CD4-positive, CD25-positive, alpha-beta regulatory T cell (primary cell): ENCODE measurements at places on chromosomes 12 and 14.

DNA sequence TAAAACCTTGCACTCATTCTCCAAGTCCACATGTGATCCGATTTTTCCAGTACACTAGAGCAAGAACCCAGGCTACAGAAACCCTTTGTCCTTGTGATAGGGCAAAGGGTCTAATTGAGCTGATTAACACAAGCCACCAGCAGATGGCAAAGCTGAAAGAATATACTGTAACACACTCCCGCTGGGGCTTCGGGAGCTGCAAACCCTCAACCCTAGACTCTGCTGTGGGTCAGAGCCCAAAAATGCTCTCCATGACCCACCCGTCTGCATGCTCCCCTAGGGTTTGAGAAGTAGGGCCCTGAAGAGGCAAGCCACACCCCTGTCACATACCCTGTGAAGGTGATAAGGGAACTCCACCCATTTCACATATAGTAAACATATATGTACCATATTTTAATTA, 33.6 kb upstream of the PCNX1 start:
- DNase-seq: no peak

DNA sequence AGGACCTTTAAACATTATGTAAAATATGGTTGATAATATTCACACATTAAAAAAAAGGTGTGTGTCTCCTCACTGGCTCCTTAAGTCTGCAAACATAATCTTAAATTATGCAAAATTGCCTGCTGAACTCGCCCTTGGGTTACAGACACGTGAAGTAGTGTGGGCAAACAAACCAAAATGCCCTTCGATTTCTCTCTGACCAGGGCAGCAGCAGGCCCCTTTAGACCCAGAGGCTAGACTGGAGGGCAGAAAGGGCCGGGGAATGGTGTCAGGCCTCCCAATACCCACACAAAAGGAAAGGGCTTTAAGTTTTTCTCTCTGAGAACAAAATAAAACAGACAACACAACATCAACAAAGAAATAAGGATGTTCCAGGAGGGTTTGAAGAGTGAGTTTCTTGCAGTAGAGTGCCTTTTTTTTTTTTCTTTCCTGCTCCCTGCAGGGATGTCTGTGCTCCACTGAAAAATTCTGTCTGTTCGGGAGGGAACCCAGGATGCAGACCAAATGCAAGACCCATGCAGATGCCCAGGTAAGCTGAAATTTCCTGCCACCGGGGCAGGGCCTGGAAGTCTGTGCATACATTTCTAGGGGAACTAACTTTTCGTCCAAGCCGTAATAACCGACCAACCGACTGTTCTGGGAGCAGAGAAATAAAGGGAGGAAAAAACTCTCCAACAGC, 1.7 kb downstream of the TBX3 start:
- DNase-seq: no peak

DNA sequence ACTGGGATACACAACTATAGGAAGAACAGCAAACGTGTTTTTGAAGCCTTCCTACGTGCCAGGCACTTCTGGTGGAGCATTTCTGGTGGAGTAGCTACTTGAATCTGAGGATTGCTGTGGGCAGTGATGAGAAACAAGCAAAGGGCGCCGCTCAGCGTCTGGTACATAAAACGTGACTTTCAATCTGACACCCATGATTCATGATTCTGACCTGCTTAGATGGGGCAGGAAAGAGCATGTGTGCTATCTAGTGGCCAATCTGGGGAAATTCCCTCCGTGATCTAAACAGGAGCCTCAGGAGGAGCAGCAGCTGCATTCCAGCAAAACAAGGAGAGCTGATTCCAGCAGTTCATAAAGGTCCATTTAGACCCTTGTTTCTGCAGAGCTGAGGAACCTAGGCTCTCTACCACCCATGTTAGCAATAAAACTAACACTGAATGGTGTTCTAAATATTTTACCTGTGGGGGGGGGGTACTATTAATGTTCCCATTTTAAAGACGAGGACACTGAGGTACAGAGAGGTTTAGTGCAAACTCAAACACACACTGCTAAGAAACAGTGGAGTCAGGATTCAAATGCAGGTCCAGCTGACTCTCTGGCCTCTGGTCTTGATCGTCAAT, 37.8 kb downstream of the PAH start:
- DNase-seq: no peak

GRCh38 chr12:28248555-28249145, 58.4 kb downstream of the CCDC91 start:
- no peak for DNase-seq

DNA sequence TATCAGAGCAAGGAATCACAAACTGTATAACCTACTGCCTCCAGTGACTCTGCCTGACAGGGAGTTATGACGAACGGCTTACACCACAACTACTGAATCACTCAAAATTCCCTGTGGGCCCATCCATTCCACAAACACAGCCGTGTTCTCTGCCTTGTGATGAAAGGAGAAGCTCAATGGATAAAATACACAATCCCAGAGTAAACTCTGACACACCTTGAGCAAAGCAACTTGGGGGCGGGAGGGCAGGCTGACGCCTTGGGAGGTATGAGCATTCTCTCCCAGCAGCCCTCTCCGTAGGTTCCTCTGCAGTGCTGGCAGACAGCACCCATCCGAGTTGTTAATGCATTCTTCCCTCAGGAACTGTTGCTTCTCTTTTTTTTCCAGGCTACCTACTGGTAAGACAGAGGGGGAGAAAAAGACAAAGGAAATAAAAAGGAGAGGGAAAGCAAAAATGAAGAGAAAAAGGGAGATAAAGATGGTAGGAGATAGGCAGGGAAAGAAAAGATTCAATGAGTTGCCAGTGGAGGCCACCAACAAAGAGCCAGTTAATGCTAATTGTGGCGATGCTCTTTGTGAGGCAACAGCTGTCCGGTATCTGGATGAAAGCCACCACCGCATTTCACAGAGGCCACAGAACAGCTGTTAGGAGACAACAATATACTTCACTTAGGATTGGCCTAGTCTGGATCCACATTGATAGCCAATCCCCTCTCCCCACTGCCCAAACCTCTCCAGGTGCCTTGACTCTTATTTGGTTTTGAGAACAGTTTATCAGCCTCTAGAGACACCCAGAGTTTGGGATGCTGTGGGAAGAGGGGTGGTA, 4.7 kb upstream of the DIO2 start:
- no peak for DNase-seq

DNA sequence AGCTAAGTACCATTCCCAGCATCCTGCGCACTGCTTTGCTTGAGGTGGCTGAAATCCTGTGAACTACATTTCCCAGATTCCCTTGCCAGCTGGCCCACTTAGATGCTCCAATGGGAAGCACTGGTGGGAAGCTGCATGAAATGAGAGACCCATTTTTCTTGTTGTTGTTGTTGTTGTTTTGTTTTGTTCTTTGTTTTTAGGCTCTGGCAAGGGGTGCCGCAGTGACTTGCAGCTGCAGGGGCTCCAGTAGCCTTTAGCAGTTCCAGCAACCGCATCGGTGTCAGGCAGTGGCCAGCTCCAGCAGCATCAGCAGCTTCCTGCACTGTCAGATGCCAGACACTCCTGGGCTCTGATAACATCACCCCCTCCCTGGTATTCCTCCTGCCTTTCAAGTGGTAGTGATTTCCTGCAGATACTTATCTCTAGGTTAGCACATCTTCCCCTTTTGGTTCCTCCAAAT, 8.8 kb upstream of the EGLN3 start:
- DNase-seq: no peak

DNA sequence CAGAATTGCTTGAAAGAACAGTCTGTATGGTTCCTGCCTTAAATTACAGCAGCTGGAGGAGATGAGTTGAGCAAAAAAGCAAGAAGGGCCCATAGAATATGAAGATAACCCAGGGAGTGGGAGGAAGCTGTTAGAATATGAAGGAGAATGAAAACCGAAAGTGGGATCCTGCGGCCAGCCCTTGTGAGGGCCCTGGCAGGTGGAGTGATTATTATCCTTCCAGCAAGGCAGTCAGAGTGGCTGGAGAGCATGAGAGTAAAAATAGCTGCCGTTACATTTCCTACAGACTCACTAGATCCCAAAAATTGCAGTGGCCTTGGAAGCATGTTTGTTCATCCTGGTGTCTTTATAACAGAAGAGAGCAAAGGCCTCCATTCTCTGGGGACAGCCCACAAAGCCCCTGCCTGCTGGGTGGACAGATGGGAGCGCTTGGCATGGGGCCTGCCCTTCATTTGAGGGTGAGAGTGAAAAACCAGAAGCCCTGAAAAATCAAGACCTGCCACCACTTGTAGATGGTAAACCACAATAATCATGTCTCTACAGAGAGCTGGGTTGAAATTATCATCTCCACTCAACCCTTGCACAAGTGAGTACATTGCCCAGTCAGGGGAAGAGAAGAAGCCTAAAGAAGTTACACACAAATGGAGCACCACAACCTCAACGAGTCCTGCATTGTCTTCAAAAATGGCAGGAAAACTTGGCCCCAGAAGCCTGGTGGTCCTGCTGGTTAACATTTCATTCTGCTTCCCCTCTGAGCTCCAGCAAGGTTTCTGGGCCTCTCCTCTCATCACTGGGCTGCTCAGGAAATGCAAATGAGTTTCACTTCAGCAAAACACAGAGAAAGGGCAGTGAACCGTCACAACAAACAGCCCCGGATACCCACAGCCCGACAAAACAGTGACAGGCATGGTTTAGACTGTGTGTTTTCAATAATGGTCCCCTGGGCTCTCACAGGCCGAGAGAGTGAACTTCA, 20.5 kb downstream of the ZDHHC22 start:
- DNase-seq: peak; percentile 29

GRCh38 chr12:96520767-96521166, 31.4 kb downstream of the CFAP54 start:
- DNase-seq: no peak

- no peak for DNase-seq
These were observed 26.6 kb downstream of the RESF1 start for GRCh38 chr12:31985832-31986231.

GRCh38 chr14:49049711-49050110, 536.5 kb downstream of the RPS29 start:
- no peak for DNase-seq

GRCh38 chr14:105205673-105206208, 24.6 kb upstream of the NUDT14 start:
- no peak for DNase-seq

DNA sequence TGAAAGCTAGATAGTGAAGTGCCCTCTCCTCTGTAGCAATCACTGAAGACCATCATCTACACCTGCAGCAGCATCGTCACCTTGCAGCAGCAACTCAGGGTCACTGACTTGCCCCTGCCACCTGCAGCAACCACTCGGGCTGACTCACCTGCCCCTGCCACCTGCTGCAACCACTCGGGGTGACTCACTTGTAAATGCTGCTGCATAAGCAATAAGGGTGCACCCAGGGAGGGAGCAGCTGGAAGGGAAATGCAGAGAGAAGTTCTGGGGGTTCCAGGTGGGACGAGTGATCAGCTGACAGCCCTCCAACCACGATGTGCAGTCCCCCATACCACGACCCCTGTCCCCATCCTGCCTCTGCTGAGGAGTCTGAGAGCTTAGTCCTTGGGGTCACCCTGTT, 357.1 kb upstream of the SFSWAP start:
- no peak for DNase-seq

DNA sequence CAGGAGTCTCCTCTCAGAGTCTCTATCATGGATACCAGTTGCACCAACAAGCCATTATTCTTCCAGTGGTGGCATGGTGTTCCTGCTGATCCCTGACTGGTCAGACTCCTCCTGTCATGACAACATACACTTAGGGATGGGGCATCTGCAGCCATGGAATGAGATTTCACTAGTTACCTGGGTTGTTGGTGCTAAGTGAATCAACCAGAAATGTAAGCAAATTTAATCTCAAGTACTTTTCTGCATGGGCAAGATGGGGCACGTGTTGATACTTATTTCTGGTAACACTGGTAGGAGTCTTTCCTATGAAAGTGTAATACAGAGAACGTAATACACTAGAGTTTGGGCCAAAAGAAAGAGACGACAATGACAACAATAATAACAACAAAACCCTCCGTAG, 211.5 kb upstream of the FOXN3 start:
- no peak for DNase-seq

DNA sequence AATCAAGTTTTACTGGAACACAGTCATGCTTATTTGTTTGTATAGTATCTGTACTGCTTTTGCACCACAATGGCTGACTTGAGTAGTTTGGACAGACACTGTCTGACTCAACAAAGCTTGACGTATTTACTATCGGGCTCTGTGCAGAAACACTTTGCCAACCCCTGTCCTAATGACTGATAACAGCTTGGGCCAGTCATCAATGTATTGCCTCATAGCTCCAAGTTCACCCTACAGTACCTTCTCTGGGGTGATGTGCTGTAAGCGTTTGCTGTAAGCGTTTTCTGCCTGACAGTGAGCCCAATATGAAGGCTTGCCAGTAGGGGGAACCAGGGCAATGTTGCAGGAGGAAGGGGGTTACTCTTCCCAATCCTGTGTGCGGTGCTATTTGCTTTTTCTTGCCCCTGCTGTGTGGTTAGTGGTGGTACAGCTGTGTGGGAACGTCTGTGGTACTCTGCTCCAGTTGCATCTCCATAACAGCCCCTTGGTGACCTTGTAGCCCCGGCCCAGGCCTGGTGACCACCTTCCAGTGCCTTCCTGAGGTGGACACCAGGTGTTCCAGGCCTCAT, 5.4 kb upstream of the CCDC177 start:
- no peak for DNase-seq

DNA sequence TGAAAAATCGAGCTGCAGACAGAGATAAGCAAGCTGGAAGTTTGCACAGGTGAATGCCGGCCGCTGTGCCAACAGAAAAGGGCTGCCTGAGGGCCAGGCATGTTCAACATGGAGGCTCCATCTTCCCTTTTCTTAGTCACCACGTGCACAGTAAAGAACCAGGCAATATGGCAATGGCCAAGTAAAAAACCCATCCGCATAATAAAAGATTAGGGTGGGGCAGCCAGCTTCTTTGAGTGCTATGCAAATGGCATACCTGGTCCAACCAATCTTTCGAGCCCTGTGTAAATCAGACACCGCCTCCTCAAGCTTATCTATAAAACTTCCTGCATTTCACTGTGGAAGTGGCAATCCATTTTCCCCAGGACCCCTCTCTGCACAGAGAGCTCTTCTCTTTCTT, 16.7 kb downstream of the PNP start:
- DNase-seq: no peak

GRCh38 chr14:68598621-68599447, 194.0 kb downstream of the ZFP36L1 start:
- no peak for DNase-seq

- DNase-seq: no peak
These were observed 26.9 kb downstream of the DDX47 start for GRCh38 chr12:12839873-12840579.
